ENCODE measurements at places on chromosomes 5 and 9.

GRCh38 chr9:108994695-108995094 lies 18.6 kb downstream of the CTNNAL1 start:
- DNase-seq = peak; percentile 20

DNA sequence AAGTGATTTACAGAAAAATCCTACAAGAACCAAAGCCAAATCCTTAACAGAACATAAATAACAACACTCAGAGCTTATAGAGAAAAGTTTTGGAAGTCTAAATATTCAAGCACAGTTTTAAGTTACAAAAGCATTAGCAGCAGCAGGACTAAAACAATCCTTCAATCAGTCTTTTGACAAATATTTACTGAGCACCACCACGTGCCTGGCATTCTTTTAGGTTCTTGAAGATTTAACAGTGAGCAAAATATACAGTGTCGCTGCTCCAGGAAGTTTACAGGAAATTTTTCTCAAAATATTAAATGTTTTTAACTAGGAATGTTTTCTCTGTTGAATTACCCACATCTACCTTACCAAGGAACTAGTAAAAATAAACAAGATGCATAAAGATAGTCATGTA lies 11.4 kb downstream of the EPB41L4A start:
- no peak for DNase-seq

GRCh38 chr9:137816531-137817235 lies 60.9 kb upstream of the CACNA1B start:
- no peak for DNase-seq

- peak; percentile 85 for DNase-seq
Observed at GRCh38 chr9:129336601-129337331, 158.7 kb upstream of the IER5L start.

GRCh38 chr5:35009657-35010056 lies 38.1 kb downstream of the AGXT2 start:
- DNase-seq = no peak

DNA sequence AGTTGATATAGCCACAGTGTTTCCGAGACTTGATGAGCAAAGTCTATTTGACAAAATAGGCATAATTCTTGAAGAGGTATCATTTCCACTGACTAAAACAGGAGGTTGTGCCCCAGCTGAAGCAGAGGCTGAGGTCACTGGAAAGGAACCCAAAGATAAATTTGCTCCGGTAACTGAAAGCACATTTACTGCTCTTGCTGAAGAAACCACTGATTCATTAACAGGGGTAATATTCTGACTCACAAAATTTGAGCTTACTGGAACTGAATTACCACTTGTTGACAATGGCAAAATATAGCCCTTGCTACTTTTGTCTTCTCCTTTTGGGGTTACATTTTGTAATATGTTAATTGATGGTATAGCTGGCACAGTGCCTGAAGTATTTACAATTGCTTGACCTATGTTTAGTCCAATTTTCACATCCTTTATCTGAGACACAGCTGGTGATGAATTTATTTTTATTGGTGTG lies 30.2 kb downstream of the MLANA start:
- peak; percentile 13 for DNase-seq

DNA sequence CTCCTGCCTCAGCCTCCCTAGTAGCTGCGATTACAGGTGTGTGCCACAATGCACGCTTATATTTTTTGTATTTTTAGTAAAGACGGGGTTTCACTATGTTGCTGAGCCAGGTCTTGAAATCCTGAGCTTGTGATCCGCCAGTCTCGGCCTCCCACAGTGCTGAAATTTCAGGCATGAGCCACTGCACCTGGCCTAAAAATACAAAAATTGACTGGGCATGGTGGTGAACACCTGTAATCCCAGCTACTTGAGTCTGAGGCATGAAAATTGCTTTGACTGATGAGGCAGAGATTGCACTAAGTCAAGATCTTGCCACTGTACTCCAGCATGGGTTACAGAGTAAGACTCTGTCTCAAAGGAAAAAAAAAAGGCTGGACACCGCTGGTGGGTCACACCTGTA lies 13.1 kb upstream of the DYNC2I2 start:
- DNase-seq = no peak

- no peak for DNase-seq
Observed at GRCh38 chr5:148790545-148791333, 35.7 kb upstream of the ADRB2 start.

GRCh38 chr9:110938242-110938641 lies 100.0 kb downstream of the LPAR1 start:
- no peak for DNase-seq

DNA sequence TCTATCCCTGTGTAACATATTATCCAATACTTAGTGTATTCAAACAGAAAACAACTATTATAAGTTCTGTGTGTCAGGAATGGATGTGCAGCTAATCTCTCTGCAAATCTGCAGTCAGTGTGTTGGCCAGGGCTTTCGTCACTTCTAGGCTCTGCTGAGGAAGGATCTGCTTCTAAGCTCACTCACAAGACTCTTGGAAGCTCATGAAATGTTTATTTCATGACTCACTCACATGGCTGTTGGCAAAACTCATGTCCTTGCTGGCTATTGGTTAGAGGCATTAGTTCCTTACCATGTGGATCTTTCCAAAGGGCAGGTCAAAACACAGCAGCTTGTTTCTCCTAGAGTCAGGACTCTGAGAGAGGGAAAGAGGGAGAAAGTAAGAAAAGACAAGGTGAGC lies 367.4 kb upstream of the SMARCA2 start:
- no peak for DNase-seq

DNA sequence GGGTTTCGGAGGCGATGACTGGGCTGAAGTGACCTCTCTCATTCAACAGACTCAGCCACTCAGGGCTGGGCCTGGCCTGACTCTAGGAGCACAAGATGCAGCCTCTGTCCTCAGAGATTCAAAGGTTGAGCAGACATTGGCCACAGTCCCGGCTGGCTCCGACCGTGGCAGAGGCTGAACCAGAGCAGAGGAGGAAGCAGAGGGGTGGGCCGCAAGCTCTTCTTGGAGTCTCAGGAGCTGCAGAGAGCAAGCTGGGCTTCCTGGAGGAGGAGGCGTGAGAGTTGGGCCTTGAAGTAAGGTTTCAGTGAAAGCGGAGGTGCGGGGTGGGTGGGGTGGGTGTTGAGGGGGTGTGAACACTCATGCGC lies 37.6 kb downstream of the ALG2 start:
- DNase-seq = no peak
